ENCODE measurements at places on chromosomes 11 and 22.

DNA sequence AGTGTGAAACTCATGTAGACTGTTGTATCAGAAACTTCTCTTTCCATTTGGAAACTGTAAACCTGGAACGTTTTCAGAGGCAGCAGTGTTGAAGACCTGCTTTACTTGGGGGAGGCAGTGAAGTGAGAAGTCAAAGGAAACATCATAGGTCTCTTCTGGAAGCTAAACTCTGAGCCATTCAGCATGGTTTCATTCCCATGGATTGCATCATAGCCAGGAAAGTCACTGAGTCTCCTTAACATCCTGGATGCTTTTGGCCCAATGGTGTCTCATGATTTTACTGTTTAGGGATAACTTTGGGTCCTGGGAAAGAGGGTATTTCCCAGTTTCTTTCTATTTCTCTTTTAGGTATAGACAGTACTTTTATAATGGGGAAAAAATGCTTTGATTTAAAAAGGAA lies 153.2 kb upstream of the E2F8 start:
- DNase-seq, result no peak

GRCh38 chr11:124897674-124898262 lies at the start of gene ROBO4:
Gene ROBO4, minus strand, starts transcription at chr11:124897865. Its CDS starts 70 bp downstream, at chr11:124897795.
- no peak for DNase-seq

GRCh38 chr11:2138431-2139122 lies 612 bp downstream of the IGF2 start:
- peak; percentile 44 for DNase-seq

GRCh38 chr11:79404325-79404724 lies 36.5 kb downstream of the TENM4 start:
- DNase-seq, result no peak

GRCh38 chr11:32435511-32435941 lies at the start of gene WT1:
Gene WT1, minus strand, starts transcription at chr11:32435539.
- DNase-seq, result peak; percentile 21

DNA sequence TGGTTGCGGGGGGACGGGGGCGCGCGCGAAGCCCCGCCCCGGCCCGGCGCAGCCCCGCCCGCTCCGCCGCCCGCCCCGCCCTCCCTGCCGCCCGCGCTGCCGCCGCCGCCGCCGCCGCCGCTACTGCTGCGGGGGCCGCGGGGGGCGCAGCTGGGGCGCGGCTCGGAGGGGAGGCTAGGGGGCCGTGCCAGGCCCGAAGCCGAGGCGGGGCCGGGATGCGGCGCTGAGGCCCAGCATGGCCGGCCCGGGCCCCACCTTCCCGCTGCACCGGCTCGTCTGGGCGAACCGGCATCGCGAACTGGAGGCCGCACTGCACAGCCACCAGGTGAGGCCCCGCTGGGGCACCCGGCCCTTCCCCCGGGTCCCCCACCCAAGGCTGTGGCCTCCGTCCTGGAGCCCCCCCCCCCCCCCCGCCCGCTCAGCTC lies at the start of gene ANKRD13D:
Gene ANKRD13D (plus strand): TSS at position 78 of the 425 bp plus-strand sequence. CDS start 158 bp downstream, at position 236.
- DNase-seq, result no peak

- no peak for DNase-seq
Observed at GRCh38 chr11:43790444-43790794, 90.2 kb upstream of the ALKBH3 start.

DNA sequence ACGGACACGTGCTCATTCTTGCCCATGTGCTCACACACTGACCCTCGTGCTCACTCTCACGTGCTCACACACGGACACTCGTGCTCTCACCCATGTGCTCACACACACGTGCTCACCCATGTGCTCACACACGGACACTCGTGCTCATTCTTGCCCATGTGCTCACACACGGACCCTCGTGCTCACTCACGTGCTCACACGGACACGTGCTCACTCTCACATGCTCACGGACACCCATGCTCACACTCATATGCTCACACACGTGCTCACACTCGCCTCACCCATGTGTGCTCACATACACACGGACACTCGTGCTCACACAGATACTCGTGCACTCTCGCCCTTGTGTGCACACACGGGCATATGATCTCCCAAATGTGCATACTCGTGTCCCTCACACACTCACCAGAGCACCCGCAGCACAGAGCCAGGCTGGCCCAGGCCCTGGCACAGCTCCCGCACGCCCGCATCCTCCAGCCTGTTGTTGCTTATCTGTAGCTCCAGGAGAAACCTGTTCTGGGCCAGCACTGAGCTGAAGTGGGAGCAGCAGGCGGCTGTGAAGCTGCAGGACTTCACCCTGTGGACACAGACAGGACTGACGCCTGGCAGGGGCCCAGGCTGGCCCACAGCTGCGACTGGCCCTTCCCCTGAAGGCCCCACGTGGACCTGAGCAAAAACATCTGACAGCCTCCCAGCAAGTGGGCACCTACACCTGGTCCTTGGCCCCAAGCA lies 9.3 kb downstream of the RNH1 start:
- DNase-seq, result no peak

DNA sequence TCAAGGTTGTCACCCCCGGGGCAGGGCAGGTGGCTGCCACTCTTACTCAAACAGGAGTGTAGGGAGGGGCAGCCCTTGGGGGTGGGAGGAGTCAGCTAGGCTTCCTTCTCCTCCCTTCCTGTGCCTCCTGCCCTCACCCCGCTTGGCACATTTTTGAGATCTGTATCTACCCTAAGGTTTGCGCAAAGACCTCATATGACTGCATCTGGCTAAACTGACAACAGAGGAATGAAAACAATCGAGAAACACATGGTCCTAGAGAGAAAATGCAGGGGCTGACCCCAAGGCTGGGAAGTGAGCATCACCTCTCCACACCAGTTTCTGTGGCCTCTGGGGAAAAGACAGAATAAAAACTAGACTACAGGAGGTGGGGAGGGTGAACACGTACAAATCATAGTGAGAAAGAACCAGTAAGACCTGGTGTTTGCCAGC lies 28.1 kb downstream of the IGSF9B start:
- peak; percentile 92 for DNase-seq

DNA sequence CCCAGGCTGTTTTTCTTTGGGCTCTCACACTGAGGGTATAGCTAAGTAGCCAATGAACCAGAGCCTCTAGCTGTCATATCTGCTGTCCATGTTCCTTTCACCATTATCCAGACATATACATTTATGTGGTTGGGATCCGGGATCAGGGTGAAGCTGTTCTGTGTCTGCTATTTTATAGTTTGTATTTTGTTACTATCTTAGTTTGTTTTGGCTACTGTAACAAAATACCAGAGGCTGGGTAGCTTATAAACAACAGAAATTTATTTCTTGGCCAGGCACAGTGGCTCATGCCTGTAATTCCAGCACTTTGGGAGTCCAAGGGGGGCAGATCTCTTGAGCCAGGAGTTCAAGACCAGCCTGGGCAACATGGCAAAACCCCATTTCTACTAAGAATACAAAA lies 40.5 kb upstream of the CABP7 start:
- no peak for DNase-seq

All from activated CD4-positive, alpha-beta T cell treated with anti-CD3 and anti-CD28 coated beads for 36 hours (primary cell).